ENCODE measurements at places on chromosomes 11 and 22. TPM values are rescaled to one million over a fixed set of nuclear protein-coding genes. Genes with fewer than 3 reads are reported as not detected.

DNA sequence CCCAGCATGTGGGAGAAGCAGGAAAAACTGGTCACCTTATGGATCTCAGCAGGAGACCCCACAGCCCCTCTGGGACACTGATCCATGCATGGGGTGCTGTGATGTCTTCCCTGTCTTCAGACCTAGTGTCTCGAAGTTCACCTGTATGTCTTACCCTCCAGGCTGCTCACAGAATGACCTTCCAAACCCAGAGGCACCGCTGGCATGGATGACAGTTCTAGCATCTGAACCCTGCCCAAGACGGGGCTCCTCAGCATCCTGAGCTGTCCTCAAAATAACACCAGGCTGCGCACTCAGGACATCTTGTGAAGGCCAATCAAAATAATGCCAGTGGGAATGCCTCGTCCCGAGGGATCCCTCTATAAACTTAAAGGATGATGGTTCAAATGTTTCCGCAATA, 824.9 kb downstream of the TBC1D22A start:
- no peak for DNase-seq

- DNase-seq, result no peak
Observed at GRCh38 chr11:129208863-129209262, 16.7 kb upstream of the ARHGAP32 start.

- no peak for DNase-seq
Observed at GRCh38 chr11:119181677-119182412, 3.4 kb upstream of the NHERF4 start.

Gene ARHGAP32
- total RNA-seq, result 27.9 TPM

Gene BRD1
- 37.4 TPM for total RNA-seq

Gene GLYATL1
- total RNA-seq, result not detected

Gene MS4A4A
- 89.5 TPM for total RNA-seq

Data from lower lobe of right lung (tissue), 2 donors.